ENCODE measurements at places on chromosomes 3 and 15. TPM values are rescaled to one million over a fixed set of nuclear protein-coding genes. Genes with fewer than 3 reads are reported as not detected.
A peak's percentile ranks its signal among the peaks of the same experiment; 100 is the strongest.

- DNase-seq = peak; percentile 90
Measured at GRCh38 chr3:14410503-14411165, 8.2 kb downstream of the SLC6A6 start.

DNA sequence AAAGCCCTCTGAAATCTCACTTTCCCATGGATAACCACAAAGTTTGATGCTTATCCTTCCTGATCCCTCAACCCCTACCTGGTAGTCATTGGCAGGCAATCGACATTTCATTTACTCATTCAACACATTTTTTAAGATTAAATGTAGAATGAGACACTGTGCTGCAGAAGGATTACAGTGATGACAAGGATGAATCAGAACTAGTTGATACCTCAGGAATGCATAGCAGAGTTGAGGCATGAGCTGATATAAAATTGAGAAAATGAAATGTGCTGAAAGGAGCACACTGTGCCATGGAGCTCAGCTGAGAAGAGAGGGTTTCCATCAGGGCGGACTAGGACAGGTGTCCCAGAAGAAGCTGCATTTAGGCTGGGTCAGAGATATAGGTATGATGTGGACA, 48.9 kb upstream of the ACTL6A start:
- DNase-seq = no peak

- no peak for DNase-seq
Measured at GRCh38 chr15:85312486-85312885, 67.9 kb upstream of the AKAP13 start.

DNA sequence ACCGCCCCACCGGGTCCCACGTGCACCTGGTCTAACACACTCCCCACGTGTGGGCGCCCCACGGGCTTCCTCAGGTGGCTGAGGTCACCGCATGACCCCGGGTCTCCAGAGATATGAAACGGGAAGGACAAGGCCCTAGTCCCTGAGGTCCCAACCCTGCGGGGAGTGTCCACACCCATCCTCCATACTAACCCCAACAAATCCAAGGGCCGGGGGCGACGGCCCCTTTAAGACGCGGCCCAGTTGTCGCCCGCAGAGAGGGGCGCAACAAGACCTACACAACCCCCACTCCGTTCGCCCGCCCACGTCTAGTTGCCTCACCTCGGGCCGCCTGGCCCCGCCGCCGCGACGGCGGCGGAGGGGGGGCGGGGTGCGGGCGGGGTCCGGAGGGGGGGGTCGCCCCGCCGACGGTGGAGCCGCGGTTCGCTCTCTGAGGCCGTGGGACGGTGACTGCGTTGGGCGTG, 396 bp downstream of the INO80 start:
- DNase-seq = peak; percentile 90

DNA sequence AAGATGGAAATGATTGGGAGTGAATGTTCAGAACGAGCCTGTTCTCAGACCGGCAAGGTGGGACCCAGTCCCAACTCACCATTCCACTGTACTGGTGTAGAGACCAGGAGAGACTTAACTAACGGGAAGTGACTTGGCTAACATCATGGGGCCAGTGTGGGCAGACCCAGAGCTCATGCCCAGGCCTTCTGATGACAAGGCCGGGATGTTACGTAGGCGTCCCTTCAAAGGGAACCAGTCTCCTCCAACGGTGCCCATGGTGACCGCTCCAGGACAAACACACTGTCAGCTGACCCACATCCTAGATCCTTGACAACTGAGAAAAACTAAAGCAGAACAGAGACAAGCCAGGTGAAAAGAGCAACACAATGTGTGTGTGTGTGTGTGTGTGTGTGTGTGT, 128.4 kb upstream of the HACD2 start:
- DNase-seq = no peak

DNA sequence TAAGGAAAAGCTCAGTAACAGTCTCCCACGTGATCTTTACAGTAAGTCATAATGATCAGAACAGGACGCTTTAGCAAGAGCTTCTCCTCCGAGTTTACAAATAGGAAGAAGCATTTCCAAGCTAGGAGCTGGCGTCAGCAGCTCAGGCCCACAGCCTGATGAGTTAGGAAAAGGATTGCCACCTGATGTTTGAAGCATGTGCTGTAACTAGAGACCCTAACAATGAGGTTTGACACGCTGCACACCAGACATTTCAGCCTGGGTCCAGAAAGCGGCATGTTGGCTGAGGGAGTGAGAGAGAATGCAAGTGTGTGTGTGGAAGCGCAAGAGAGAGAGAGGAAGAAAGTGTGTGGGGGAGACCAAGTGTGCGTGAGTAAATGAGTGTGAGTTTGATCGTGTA, 47.3 kb downstream of the TLE3 start:
- DNase-seq = peak; percentile 15

DNA sequence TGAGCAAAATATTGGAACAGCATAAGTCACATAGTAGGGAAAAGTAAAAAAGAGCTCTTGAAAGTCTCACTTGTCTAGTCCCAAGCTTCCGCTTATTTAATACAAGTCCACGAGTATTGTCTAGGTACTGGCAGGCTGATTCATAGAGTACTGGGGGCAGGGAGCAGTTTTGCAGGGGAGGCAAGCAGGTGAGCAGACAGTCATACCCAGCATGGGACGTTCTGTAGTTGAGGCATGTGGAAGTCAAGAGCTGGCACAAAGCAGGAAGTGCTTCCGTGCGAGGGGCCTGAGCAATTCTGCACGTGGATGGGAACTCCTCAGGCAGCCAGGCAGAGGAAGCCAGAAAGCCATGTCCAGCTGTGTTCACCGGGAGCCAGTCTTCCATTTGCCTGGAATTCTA, 287.6 kb downstream of the EPHB1 start:
- DNase-seq = no peak

DNA sequence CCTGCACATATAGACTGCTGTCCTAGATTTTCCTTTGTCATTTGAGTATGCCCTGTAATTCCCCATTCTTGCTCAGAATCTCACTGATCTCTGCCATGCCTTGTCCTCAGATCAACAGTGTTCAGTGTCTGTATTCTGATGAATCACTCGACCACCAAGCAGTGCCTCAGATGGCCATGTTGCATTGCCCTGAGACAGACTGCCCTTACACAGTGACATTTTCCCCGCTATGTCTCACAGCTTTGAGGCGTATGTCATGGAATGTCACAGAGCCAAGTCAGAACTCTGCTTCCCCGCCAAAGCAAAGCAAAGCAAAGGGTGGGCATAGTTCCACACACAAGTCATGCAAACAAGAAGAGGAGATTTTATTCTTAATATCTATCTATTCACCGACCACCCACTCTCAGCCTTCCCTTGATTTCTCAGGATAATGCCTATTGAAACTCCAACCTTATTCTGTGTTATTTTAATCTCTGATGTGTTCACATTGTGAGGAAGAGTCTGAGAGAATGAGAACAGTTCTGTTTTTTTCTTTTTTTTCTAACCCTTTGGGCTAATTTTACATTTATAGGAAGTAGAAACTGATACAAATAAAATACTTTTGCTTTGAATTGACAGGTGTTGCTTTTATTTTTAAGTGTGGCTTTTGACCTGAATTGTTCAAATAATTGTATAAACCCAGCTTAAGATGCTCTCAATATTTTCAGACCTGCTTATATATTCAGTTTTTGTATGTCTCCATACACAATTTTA, 16.9 kb upstream of the PSMD6 start:
- DNase-seq = no peak

DNA sequence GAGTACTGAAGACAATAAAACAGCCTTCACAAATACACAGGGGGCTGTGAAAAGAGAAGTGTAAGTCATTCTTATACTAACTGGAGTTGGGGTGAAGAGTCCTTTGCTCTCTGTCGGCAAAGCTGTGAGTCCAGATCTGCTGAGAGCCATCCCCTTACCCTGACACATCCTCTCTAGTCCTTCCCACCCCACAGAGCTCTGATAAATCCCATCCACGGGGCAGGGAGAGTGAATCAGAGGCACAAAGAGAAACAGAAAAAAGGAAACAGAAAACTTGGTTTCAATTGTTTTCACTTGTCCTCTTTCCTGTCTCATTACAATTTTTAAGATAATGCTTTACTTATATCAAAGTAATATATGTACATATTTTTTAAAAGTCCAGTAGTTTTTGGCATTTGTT, 18.2 kb upstream of the ZNF639 start:
- no peak for DNase-seq

GRCh38 chr3:123757281-123757940, 126.7 kb downstream of the MYLK start:
- DNase-seq = peak; percentile 90

GRCh38 chr3:182305881-182306665, 487.2 kb upstream of the ATP11B start:
- DNase-seq = no peak

DNA sequence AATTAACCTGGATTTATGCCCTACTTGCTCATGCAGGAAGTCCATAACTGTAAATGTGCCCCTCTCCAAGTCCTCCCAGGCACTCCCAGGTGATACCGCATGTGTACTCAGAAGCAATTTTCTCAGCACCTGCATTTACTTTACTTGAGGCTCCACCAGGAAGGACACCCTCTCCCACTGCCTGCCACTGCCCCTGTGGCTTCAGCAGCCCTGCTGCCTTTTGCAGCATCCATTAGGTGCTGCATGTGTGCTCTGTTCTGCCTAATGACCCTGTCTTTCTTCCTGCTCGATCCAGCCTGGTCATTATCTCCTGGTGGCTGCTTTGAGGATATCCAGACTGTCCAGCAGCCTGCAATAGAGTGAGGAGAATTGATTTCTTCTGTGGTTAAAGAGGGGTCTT, 107.6 kb upstream of the SEMA6D start:
- DNase-seq = no peak

DNA sequence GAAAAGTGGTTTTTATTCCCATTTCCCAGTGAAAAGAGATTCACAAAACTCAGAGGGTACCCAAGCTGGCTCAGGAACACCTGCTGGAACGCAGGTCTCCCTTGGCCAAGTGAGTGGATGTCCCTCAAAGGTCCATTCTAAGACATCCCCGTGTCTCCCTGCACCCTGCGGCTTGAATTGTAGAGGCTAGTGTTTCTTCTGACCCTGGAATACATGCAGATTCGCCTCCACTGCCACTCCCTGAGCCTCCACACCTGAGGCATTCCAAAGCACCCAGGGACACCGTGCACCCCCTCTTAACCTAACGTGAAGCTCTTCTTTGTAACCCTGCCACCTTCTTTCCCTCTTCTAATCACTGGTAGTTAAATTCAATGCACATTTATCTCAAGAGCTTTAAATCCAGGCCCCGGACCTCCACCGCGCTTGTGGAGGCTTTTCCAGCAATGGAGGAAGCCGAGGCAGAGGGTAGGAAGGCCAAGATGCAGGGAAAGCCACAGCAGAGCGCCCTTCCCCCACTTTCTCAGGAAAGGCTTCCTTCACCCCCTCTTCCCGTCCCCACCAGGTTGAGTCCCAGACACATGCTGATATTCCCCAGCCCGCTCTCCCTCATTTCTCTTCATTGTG, 590 bp upstream of the ITGA11 start:
- peak; percentile 42 for DNase-seq

DNA sequence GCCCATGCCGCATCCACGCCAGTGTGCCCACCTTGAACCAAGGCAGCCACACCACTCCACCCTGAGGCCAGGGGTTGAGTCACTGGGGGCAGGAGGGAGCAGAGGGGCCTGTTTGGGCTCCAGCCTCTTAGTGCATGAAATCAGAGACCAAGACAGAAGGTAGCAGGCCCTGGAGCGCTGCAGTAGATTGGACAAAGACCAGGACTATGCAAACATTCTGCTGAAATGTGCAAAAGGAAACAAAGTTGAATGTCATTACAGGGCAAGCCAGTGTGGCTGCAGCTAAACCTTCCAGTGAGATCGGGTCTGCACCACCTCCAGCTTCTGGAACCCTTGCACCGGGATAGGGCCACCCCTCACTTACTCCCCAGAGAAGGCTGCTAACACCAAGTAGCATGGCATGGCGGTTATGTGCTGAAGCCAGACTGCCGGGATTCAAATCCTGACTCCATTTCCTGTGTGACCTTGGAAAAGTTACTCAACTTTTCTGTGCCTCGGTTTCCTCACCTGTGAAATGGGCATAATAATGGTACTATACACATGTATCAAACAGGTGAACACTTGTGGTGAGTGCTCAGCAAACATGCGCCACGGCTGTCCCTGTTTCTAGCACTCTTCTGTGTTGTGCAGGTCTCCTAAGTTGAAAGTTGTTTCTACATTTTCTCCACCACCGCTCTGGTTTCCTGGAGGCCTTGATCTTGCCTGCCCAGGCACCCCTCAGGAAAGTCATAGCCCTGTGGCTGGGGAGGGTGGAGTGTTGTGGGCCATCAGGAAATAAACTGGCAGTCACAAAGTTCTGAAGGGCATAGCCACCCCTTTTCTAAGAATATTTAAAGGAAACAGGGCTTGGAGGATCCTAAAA, 25.0 kb upstream of the GP9 start:
- peak; percentile 44 for DNase-seq

GRCh38 chr3:64765947-64766346, 78.1 kb upstream of the ADAMTS9 start:
- no peak for DNase-seq

DNA sequence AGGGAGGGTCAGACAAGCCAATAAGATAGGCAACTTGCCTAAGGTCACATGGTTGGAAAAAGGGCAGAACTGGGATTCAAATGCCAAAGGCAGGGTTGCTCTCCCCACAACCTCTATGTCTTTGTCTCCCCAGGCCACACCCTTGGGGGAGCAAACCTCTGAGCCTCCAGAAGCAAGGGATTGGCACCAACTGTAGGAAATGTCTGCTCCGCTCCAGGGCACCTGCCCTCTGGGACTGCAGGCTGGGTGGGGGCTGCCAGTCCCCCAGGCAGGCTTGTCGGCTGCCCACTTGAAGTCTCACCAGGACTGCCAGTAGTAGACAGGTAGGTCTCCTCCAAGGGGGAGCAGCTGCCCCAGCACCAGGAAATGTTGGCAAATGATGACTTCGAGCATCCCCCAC, 2.0 kb downstream of the FAM3D start:
- DNase-seq = no peak

GRCh38 chr3:128841926-128842920, 37.2 kb upstream of the ACAD9 start:
- no peak for DNase-seq

DNA sequence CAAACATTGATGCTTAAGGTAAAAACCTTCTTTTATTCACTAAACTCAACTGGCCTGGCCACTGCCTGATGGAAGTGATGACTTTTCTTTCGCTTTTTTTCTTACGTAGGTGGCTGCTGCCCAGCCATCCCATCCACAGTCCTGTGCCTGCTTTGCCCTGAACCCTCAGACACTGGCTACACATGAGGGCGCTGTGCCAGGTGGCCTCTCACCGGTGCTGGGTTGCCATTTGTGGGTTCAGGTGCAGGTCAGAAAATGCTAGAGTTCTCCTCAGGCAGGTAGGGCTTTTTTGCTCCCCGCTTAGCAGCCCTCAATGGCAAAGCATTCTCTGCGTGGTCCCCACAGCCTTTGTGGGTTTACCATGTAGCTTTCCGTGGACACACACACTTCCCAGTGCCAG, 88.3 kb upstream of the PRR23E start:
- DNase-seq = no peak

RAB5A gene
- total RNA-seq = 52.8 TPM

Measured in posterior vena cava (tissue), 2 donors.